Body of pancreas (tissue), 4 donors: ENCODE measurements at places on chromosomes 7 and 10. TPM values are rescaled to one million over a fixed set of nuclear protein-coding genes. Genes with fewer than 3 reads are reported as not detected.

Gene CLDN4
- total RNA-seq = 65.6 TPM

Gene CTAGE6
- total RNA-seq = 0.26 TPM

Gene SLC18A3
- total RNA-seq = not detected

Gene PNLIPRP1
- 4,534 TPM for total RNA-seq

DNA sequence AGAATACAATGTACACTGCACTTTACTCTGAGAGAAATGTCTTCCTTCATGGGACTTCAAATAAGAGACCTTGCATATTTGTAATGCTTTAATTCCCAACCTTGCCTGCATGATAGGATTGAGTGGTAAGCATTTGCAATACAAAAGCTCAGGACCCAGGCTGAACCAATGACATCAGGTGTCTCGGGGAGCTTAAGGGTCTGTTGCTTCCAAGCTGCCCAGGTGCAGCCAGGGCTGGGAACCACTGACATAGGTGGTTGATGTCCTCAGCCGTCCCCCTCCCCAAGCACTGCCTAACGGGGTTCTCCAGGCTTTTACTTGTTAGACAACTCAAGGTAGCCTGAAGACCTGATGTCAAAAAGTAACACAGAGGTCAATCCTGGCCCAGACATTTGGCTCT is 29.1 kb downstream of the FIGNL1 start:
- H3K4me1 ChIP-seq = no peaks in the 10 kb centered on the region
- no peaks in the 10 kb centered on the region for H3K27me3 ChIP-seq

DNA sequence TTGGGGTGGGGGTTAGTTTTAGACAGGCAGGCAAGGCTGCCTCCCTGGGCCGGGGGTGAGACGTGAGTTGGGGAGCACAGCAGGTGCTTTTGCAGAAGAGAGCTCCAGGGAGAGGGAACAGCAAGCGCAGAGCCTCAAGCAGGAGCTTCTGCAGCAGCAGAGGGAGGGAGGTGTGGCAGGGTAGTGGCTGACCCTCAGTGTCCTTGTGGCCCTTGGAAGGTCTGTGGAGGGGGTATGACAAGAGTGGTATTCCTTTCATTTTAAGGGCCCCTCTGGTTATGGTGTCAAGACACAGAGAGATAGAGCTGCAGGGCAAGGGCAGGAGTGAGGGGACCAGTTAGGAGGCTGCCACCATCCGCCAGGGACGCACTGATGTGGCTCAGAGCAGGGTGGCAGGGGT is 138.9 kb downstream of the EBF3 start:
- no peaks in the 10 kb centered on the region for H3K4me1 ChIP-seq
- H3K27me3 ChIP-seq = no peaks in the 10 kb centered on the region
- no peak for DNase-seq
- no peaks in the 10 kb centered on the region for H3K36me3 ChIP-seq

DNA sequence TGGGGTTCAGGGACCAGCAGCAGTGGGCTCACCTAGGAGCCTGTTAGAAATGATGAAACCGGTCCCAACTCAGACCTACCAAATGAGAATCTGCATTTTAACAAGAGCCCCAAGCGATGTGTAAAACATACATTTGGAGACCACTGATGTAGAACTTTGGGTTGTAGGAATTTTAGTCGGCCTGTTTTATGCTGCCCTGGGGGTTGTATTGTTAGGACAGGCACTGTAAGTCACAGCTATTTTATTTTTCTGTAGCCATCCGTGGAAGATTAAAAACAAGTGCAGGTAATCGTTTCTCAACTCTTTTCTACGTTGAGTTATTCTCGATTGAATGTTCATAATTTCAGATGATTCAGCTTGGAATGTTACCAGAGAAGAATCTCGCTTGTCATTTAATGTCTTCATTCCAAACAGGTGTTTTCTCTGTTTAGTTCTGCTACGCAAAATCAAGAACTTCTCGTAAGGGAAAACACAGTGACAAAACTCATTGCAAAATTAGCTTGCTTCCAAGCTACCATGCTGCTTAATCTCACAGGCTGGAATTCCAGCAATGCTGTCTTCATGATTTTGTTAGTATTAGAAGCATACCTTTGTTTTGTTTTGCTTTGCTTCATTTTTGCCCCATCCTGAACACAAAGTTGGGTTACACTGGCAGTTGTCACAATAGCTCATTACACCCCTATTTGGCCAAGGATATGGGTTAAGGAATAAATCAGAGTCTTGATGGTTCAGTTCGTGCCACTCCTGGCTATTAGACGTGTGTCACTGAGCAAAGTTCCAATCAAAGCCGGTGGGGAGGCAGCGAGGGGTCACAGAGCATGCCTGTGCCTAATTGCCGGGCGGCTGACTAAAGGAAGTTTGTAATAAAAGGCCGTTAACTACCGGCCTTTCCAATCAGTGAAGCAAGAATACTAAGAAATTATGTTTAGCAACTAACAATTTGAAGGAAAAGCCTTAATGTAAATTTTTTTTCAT is 676.9 kb downstream of the GATA3 start:
- no peak for DNase-seq
- H3K27ac ChIP-seq = no peak overlapping the region
- H3K4me3 ChIP-seq = no peak overlapping the region
- H3K36me3 ChIP-seq = no peaks in the 10 kb centered on the region
- no peaks in the 10 kb centered on the region for H3K4me1 ChIP-seq

DNA sequence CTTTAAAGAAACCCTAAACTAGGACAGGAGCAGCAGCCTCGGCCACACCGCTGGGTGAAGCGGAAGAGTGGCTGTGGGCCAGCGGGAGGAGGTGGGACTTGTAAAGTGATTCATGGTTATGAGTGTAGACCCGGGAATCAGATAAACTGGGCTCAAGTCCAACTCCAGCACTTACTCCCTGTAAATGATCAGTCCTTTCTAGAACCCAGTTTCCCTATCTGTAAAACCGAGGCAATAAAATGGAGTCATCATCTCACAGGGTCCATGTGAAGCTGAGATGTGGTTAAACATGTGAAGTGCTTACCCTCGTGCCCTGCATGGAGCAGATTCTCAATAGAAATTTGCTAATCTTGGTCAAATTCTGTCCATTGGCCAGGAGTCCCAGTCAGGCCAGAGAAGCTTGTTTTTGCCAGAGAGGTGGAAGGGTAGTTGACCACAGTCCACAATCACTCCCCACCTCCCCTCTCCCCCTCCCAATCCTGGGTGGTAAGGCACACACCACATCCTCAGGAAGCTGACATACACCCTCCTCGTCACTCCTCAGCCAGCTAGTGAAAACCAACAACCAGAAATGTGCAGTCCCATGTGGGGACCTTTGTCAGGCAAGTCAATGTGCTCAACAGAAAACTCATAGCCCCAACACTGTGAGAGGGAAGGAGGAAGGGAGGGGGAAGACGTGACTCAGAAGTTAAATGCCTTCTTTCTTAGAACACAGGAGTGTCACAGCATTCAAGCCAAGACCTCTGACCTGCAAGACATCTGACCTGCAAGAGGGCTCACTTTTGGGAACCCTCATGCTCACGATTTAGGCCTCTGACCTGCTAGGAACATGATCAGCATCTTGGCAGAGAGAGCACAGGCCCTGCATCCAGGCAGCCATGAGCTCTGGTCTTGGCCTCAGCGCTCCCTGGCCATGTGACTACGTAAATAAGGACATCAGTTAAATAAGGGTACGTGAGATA is 145.1 kb downstream of the PLXNA4 start:
- H3K4me1 ChIP-seq = no peaks in the 10 kb centered on the region
- no peak overlapping the region for H3K27ac ChIP-seq
- no peaks in the 10 kb centered on the region for H3K36me3 ChIP-seq
- peak; percentile 43 for DNase-seq
- no peaks in the 10 kb centered on the region for H3K27me3 ChIP-seq
